ENCODE measurements at places on chromosomes 1 and 21. TPM values are rescaled to one million over a fixed set of nuclear protein-coding genes. Genes with fewer than 3 reads are reported as not detected.

GRCh38 chr1:66761221-66761620 lies 9.0 kb downstream of the DYNLT5 start:
- no peak for DNase-seq

- DNase-seq, result no peak
Observed at GRCh38 chr1:8241417-8242014, 76.4 kb upstream of the SLC45A1 start.

GRCh38 chr1:218501161-218501560 lies 156.0 kb downstream of the TGFB2 start:
- DNase-seq, result no peak

- DNase-seq, result no peak
Observed at GRCh38 chr1:245611251-245611650, 456.5 kb downstream of the KIF26B start.

- no peak for DNase-seq
Observed at GRCh38 chr1:53658489-53659230, 80.3 kb downstream of the GLIS1 start.

DNA sequence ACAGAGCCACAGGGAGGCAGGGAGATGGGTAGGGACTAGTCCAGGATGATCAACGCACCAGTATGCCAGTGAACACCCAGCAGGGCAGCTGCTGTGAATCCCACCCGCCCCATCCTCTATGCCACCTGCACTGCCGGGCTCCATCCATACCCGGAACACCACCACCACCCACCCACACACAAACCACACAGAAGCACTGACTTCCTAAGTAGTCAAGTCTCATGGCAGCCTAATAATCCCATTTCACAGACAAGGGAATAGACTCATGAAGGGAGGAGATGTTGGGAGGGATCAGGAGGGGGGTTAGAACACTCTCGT lies 6.3 kb downstream of the DRAXIN start:
- no peak for DNase-seq

- peak; percentile 91 for DNase-seq
Observed at GRCh38 chr21:45330075-45330781, 42.5 kb upstream of the POFUT2 start.

DNA sequence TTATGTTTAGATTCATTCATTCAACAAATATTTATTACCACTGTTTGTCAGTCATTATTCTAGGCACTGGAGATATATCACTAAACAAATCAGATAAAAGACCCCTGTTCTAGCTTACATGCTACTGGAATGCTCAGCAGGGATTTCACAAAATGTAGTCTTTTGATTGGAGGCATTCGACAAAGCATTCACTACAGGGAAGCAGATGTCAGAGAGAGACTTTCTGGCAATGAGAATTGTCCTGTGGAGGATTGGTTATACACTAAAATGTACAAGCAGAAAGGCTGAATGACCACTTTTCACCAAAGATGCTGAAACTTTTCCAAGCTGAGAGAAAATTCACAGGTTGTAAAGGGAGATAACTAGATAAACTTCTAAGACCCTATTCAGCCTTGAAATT lies 57.7 kb downstream of the SCMH1 start:
- DNase-seq, result no peak

GRCh38 chr1:99627615-99628014 lies 18.3 kb upstream of the PALMD start:
- no peak for DNase-seq

DNA sequence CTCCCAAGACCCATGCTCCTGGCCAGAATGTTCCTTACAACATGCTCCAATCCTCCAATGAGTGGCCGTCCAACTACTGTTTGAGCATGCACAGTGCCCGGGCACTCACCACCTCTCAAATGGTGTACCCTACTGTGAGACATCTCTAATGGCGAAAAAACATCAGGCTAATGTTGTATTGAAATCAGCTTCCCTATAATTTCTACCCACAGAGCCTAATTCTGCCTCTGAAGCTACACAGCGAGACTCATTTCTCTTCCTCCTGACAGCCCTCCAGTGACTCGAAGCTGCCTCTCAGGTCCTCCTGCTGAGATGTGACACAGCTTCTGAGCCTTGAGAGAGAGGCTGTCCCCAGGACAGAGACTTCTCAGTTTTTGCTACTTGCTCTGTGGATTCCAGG lies 130.7 kb downstream of the FAM78B start:
- no peak for DNase-seq

- no peak for DNase-seq
Observed at GRCh38 chr1:100474834-100475233, 63.1 kb upstream of the GPR88 start.

DNA sequence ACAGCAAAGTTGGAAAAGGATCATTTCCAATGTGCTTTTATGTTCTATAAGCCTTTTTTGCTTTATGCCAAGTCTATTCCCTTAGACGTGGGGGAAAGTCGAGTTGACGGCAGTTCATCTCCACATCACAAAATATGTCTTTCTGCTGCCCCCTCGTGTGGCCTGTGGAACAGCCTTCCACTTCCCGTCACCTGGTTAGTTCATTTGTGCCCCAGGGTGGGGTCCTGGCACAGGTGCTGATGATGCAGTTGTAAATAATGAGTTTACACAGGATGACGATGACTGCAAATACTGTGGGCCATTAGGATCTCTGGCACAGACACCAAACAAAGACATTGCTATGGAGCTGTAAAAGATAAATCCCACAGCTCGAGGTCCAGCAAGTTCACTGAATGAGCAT lies 10.0 kb upstream of the OTUD3 start:
- no peak for DNase-seq

DNA sequence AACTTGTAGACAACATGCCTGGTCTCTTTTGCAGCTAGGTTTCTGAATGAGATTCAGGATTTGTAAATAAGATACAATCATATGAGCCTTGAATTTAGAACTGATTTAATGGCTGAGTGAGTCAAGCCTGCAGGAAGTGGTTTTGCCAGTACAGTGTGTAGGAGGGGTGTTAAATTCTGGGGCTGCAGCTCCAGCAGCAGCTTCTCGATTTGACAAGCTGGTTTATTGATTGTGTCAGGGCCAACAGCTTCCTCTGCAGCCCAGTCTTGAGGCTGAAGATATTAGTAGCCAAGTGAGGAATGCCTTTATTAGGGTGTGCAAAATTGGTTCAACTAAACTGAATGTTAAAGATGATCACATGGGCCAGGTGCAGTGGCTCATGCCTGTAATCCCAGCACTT lies 11.5 kb upstream of the PLA2G5 start:
- peak; percentile 48 for DNase-seq

DNA sequence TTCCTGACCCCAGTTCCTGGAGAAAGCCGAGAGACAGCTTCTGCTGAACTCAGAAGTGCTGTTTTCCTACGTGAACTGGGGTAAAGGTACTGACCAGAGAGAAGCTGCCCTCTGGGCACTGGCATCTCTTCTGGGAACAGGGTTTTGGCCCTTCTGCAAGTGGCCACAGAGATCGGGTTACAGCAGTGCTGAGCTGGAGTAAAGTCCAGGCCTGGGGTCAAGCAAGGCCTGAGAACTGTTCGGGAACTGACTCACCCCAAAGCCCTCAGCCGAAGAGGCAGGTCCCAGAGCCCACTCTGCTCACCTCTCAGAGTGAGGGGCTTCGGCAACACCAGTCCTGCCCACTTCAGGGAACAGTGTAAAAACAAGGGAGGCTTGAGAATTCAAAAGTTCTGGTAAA lies 177.2 kb upstream of the RUNX1 start:
- DNase-seq, result peak; percentile 22

DNA sequence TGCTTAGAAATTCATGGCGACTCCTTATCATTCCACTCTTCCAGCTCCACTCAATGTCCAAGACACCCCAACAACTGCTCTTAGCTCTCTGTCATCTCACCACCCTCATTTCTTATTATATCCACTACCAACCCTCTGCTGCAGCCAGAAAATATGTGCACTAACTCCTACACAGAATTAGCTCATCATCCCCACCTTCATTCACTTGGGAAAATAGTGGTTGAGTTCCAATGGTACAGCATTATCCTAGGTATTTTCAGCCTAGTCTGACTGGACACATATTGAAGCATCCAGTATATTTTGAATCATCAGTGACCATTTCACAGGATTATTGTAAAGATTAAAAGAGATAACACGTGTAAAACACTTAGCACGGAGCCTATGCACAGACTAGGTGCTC lies 16.7 kb upstream of the VSIG8 start:
- DNase-seq, result no peak

- DNase-seq, result no peak
Observed at GRCh38 chr1:99749504-99750347, 16.7 kb downstream of the FRRS1 start.

DNA sequence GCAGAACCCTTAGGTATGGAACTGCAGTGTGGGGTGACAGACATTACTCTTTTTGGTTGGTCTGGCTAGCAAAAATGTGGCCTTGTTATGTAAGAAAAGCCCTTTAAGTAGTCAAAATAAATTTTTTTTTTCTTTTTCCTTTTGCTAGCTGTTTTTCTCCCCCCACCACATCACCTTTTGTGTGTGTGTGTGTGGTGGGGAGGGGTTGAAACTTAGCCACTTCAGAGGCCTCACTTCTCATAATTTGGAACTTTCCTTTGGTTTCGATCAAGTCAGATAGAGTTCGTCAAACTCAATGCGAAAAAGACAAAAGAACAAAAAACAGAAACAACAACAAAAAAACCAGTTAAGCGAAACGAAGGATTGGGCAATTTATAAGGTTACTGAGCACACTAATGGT lies 1.9 kb upstream of the PRMT2 start:
- DNase-seq, result no peak

DNA sequence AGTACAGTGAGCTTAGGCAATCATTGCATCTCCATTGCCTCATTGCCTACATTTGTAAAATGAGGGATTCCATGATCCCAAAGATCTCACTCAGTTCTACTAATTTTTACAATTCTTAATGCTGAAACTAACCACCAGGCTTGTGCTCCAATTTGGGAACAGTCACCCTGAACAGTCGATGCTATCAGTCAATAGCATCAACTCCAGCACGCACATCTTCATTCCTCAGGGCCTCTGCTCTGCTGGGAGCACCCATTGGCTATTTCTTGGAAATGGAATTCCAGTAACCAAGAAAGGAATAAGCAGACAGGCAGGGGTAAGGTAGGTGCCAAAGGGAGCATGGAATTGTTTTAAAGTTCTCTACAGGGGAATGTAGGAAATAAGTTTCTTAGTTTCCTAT lies 14.2 kb upstream of the ACKR1 start:
- DNase-seq, result no peak

- DNase-seq, result no peak
Observed at GRCh38 chr21:46532080-46532479, 72.8 kb downstream of the S100B start.

DNA sequence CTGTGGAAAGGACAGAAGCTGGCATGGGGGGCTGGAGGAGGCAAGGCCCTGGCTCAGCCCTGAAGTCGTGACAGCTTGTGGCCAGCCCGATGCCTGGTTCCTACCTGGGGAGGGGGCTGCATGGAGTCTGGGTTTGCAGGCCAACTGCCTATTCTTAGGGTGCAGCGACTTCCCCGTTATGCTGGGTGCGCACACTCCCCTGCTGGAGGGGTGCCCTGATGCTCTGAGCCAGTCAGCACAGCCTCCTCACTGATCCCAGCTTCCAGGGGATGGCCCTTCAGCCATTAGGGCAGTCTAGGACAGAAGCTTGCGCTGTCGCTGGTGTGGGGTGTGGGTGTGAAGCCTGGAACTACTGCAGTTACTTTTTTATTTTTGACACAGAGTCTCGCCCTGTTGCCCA lies 30.0 kb upstream of the SLC19A1 start:
- DNase-seq, result no peak

- DNase-seq, result no peak
Observed at GRCh38 chr1:202233804-202234203, 40.2 kb downstream of the LGR6 start.

GRCh38 chr21:40595806-40596205 lies 251.2 kb downstream of the DSCAM start:
- DNase-seq, result peak; percentile 7

DNA sequence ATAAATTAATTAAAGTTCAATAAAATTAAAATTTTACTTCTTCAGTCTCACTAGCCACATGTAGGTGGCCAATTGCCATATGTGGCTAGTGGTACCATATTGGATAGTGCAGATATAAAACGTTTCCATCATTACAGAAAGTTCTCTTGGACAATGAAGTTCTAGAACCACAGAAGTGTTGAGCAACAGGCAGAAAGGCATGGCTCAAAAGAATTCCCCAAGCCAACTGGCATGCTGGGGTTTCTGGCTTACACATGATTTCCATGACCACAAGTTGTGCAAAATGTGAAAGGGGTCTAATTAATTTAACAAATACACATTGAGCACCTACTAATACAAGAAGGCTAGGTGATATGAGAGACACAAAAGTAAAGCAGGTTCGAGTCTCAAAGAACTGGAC lies 72.2 kb upstream of the CDC42BPA start:
- DNase-seq, result no peak

- no peak for DNase-seq
Observed at GRCh38 chr1:46341222-46342083, 846 bp downstream of the NSUN4 start.

GRCh38 chr1:180385144-180385543 lies 117.2 kb downstream of the ACBD6 start:
- DNase-seq, result no peak

DNA sequence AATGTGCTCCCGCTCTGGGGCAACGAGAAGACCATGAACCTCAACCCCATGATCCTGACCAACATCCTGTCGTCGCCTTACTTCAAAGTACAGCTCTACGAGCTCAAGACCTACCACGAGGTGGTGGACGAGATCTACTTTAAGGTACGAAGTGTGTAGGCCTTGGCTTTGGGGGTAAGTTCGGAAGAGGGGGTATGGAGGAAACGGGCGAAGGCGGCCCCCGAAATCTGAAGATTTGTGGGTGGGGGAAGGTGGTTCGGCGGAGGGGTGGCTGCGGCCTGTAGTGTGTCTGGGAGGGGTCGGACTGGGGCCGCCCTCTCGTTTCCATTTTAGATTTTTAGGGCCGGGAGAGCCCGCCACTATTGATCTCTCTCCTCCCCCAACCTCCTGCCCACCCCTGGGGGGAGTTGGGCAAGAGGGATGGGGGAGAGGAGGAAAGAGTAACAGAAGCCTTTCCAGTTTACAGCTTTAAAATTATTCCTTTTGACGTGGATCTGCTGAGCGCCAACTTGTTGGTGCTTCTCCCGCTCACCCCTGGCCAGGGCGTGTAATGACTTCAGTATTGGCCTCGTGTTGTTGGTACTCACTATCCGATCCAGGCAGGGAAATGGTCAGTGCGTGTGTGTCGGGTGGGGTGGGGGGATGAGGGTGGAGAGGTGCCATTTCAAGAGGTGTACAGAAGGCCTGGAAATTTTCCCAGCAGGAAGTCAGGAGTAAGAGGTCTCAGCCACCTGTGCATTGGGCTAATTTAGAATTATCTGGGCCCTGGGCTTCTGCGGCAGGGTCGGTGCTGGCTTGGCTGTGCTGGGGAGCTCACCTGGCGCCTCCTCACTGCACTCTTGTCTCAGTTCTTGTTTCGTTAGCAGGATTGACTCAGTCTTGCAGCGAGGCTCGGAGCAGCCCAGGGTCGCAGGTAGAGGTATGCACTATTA lies 880 bp downstream of the PRPF38B start:
- peak; percentile 64 for DNase-seq

The IFNLR1 gene
- 0.21 TPM for total RNA-seq

The NECAP2 gene
- 56.9 TPM for total RNA-seq

The REN gene
- not detected for total RNA-seq

The S1PR1 gene
- total RNA-seq, result 4.9 TPM

The CYP4Z1 gene
- not detected for total RNA-seq

The ATXN7L2 gene
- 1.0 TPM for total RNA-seq

The PAX7 gene
- total RNA-seq, result 2.1 TPM

The ACBD3 gene
- 39.4 TPM for total RNA-seq

The PEX19 gene
- 80.8 TPM for total RNA-seq

The DHRS3 gene
- 38.1 TPM for total RNA-seq

The ESPN gene
- total RNA-seq, result not detected

The PIGC gene
- 41.4 TPM for total RNA-seq

The SRGAP2B gene
- total RNA-seq, result 16.0 TPM

The PTGER3 gene
- total RNA-seq, result 2.4 TPM

The PTGS2 gene
- total RNA-seq, result 17.0 TPM

The LYPD8 gene
- 5.1 TPM for total RNA-seq

Measured in H4 (cell line).